Stimulated activated CD8-positive, alpha-beta memory T cell treated with anti-CD3 and anti-CD28 coated beads, Interleukin-4, amount 100 ng/mL, for 4 hours (primary cell): ENCODE measurements at places on chromosomes 3 and 15.

- no peak for DNase-seq
Observed at GRCh38 chr3:25573386-25574171, 91.1 kb downstream of the TOP2B start.

DNA sequence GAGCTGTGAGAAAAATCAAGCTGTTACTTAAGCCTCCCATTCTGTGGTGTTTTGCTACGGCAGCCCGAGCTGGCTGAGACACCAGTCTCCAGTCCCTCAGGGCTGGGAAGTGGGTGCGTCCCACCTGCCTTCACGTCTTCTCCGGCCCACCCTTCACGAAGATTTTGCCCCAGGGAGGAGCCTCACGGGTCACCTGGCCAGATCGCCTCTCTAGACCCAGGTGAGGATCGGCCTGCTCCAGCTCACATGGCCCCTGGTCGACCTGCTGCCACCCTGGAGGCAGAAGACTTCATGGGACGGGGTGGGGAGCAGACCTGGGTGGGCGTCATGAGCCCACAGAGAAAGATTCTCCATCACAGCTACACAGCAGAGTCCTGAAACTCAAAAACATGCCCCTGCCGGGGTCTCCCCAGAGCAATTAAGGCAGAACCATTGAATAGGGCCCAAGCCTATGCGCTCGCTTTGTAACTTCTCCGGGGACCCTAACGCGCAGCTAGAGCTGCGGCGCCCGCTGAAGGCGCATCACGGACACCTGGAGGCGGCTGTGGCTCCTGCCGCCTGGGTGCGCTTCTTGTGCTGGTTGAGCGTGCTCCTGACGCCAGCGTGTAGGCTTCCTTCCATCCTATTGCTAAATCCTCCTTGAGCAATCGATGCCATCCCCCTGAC is 92.6 kb upstream of the ALDH1A3 start:
- no peak for DNase-seq

DNA sequence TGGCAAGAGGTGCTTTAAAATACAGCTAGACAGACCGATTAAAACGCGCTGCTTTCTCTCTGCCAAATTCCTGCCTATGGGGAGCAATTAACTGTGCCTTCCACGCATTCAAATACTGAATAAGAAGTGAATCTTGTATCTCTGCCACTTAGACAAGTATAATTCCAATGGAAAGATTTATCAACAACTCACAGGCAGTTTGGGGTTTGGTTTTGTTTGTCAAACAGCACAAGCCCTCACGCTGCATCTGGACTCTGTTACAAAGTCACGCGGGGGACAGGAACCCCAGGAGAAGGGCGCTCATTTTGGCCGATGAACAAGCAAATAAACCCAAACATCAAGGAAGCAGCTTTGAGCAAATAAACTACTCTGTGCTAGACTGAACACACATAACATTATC is 61.8 kb upstream of the TMCO5A start:
- no peak for DNase-seq

GRCh38 chr3:65398953-65399352 is 639.8 kb downstream of the MAGI1 start:
- DNase-seq: no peak

- no peak for DNase-seq
Observed at GRCh38 chr3:133383175-133383574, 16.7 kb upstream of the BFSP2 start.

GRCh38 chr3:88076712-88077111 is 17.7 kb downstream of the ZNF654 start:
- DNase-seq: no peak

- no peak for DNase-seq
Observed at GRCh38 chr3:137792626-137793271, 28.6 kb downstream of the SOX14 start.

DNA sequence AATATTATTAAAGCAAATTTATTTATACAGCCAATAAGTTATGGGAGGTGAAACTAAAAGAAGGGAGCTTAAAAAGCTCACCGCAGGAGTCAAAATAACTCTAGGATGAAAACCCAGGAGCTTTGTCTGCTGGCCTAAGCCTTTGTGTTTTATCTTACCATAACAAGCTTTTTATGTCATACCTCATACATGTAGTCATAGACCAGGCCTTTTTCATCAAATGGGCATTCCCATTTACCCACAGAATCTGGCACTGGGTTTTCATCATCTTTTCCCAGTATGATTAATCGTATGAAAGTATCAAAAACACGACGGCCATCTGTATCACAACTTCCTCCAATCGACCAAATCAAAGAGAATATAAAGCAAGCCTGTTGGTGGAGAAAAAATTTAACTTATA is 122.8 kb downstream of the DNAH12 start:
- no peak for DNase-seq

GRCh38 chr3:21562243-21562642 is 188.8 kb downstream of the ZNF385D start:
- no peak for DNase-seq

GRCh38 chr3:44948239-44948638 is 27.7 kb downstream of the ZDHHC3 start:
- DNase-seq: no peak

DNA sequence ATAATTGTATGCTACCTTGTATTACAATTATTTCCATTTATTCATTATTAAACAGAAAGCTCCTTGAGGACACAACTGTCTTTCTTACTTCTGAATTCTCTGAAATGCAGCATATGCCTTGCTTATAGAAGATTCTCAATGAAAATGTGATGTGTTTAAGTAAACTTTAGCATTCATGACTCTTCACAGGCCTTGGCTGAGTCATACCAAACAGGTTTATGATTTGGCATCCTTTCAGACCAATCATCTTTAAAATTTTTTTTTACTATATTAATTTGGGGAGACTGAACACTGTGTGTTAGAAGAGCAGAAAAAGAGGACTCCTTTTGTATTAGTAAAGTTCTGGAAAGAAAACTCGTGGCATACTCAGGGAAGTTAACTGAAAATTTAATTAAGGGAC is 6.4 kb upstream of the GALK2 start:
- DNase-seq: no peak

GRCh38 chr15:101679806-101680205 is 27.6 kb upstream of the TM2D3 start:
- no peak for DNase-seq

DNA sequence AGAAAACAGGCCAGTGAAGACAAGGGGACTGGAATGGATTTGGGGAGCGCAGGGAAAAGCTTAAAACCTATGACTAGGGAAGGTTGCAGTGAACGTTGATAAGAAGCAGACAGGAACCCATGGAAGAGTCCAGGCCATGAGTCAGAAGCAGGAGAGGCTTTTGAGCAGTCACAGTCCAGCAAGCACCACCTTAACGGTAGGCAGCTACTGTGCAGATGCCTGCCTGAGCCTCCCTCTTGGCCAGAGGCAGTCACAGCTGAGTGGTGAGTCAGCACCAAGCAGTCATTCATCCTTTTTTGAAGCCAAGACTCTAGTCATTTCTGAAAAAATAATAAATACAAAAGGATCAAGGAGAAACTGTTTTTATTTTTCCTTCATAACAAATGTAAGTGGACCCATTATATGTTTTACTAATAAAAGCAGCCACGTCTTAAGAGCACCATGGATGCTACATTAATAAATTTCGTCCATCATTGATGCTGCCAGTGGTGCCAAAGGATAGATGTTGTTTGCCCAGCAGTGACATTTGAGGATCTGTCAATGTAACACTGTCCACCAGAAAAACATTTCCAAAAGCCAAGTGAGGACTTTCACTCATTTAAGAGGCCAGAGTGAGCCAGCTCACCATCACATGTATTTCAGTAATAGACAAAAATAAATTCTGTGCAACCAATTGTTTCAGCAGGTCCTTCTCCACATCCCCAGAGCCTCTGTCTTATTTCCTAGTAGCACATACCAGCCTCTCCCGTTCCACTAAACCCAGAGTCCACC is 42.1 kb upstream of the ACTC1 start:
- no peak for DNase-seq

DNA sequence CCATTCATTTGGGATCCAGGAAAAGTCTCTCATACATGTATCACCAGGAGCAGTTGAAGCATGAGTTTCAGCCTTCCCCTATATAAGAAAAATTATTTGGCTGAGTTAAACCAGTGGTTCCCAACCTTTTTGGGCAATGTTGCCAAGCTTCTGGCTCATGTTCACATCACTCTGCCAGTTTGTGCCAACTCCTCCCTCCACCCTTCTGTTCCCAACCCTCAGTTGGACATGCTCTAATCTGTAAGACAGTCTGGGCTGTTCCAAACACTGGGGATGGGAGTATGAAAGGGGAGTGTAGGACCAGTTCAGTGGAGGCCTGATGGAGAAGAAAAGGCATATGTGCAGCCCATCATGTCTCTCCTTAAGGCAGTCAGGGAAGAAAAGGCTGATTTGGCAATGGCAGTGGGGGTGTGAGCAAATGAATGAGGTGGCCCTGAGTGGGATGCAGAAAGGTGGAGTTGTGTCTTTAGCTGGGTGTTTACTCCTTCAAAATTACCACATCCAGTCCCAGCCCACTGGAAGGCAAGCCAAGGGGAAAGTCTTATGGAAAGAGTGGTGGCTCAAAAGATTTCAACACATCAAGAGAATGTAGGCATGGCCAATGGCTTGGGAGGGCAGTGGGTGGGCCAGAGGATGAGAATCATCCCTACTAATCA is 32.0 kb upstream of the PRICKLE2 start:
- DNase-seq: no peak

DNA sequence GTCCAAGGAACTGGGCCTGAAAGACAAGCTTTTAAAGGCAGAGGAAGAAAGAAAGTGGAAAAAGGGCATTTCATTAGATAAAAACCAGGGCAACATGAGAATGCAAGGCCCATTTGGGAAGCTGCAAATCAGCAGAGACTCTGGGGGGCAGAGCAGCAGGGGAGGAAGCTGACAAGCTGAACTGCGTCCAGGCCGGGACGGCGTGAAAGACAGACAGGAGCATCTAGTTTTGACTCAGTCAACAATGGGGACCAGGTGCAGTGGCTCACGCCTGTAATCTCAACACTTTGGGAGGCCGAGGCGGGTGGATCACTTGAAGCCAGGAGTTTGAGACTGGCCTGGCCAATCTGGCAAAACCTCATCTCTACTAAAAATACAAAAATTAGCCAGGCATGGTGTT is 69.9 kb downstream of the CDC25A start:
- DNase-seq: no peak

GRCh38 chr3:132378846-132379245 is 38.5 kb upstream of the DNAJC13 start:
- DNase-seq: no peak

DNA sequence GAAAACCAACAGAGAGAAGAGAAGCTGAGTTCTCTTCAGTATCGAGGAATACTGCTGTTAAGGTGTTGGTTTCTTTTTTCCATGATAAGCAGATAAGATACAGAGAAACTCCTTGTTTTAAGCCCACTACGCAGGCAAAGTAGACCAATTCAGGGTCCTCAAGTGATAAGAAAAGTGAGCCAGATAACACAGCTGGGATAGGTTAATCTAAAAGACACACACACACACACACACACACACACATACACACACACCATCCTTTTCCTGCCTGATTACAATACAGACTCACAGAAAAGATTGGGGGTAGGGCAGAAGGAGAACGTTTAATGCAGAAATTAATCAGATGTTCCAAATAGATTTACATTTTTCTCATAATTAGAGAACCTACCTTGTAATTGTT is 6.5 kb upstream of the PHLDB2 start:
- DNase-seq: no peak

DNA sequence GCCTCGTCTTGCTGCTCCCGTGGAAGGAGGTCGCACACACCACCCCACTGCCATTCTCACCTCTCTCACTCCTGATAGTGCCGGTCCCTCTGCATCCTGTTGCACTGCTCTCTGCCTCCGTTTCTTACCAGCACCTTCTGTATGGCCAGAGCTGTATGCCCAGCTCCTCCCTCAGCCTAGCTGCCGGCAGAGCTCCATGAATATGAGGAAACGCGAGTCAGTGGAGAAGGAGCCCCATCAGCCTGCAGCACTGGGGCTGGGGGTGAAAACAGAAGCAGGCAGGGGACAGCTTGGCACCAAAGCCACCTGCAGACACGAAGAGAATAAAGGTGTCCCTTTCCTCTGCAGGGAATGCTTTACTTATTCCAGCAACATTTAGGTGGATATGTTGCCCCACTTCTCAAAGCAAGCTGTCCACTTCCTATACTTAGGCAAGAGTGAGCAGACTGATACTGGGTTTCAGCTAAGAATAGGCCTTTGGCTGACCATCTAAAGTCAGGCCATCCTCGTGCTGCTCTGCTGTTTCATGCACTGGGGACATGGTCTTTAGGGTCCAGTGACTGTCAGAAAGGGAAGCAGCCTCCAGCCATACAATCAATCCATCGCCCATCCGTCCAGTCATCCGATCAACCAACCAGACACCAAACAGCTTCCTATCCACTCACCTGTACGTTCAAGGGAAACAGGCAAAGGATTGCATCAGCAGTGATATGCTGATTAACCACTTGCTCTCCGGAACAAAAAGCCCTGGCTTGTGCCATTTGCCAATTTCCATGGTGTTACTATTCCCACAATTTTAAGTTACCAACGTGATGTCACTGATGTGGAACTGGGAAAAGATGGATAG is 222.7 kb downstream of the XXYLT1 start:
- DNase-seq: no peak
